GM12878 (cell line): ENCODE measurements at places on chromosomes 7 and 10. TPM values are rescaled to one million over a fixed set of nuclear protein-coding genes. Genes with fewer than 3 reads are reported as not detected.

OR2A1 gene
- total RNA-seq, result not detected in 2 replicates

- H3K36me3 ChIP-seq, result peaks cover 35% of the 10 kb centered on the region
- H3K4me3 ChIP-seq, result peak overlapping the region; percentile 99
- peak overlapping the region; percentile 99 for H3K27ac ChIP-seq
- no peak for DNase-seq
Observed at GRCh38 chr7:5528815-5529442, 105.3 kb upstream of the TNRC18 start.

GRCh38 chr7:90897961-90898469, 301.9 kb downstream of the CDK14 start:
- no peak overlapping the region for H3K27ac ChIP-seq
- no peaks in the 10 kb centered on the region for H3K4me1 ChIP-seq
- H3K36me3 ChIP-seq, result no peaks in the 10 kb centered on the region; the same call in 1 of the 2 replicates
- H3K27me3 ChIP-seq, result no peaks in the 10 kb centered on the region
- peak; percentile 8 for DNase-seq
- no peak overlapping the region for H3K4me3 ChIP-seq

HGF gene
- 1.2 and 1.5 TPM in 2 replicates for total RNA-seq

GRCh38 chr7:140232957-140233917, 56.5 kb upstream of the KDM7A start:
- peak; percentile 70 for DNase-seq
- H3K27me3 ChIP-seq, result peaks cover 5% of the 10 kb centered on the region
- peaks cover 33% of the 10 kb centered on the region for H3K4me1 ChIP-seq
- 0 out of 2 replicates have a peak overlapping the region, but pooled peaks have one; percentile 12 for H3K4me3 ChIP-seq
- no peak overlapping the region for H3K27ac ChIP-seq
- no peaks in the 10 kb centered on the region for H3K36me3 ChIP-seq

DNA sequence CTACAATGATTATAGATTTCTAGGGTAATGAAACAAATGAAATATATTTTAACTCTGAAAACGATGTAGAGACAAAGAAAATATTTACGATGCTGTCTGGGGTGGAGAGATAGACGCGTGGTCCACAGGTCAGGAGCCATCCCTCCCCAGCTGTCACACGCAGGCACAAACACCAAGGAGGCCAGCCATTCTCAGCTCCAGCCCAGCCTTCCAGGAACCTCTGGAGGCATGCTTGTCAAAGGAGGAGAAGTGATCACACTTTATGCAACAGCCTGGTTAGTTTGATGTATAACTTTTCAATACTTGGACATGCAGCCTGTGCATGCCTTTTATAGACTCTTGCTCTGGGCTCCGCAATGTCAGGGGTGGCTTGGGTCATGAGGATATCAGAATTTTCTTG, 391.5 kb upstream of the MGMT start:
- no peak overlapping the region for H3K4me3 ChIP-seq
- no peaks in the 10 kb centered on the region for H3K4me1 ChIP-seq
- no peaks in the 10 kb centered on the region for H3K36me3 ChIP-seq
- H3K27ac ChIP-seq, result no peak overlapping the region
- no peaks in the 10 kb centered on the region for H3K27me3 ChIP-seq
